ENCODE measurements at places on chromosomes 2 and 18.

GRCh38 chr2:26190369-26190768 lies 17.5 kb downstream of the GAREM2 start:
- DNase-seq = no peak

- DNase-seq = no peak
Observed at GRCh38 chr2:62467475-62468321, 38.3 kb downstream of the TMEM17 start.

DNA sequence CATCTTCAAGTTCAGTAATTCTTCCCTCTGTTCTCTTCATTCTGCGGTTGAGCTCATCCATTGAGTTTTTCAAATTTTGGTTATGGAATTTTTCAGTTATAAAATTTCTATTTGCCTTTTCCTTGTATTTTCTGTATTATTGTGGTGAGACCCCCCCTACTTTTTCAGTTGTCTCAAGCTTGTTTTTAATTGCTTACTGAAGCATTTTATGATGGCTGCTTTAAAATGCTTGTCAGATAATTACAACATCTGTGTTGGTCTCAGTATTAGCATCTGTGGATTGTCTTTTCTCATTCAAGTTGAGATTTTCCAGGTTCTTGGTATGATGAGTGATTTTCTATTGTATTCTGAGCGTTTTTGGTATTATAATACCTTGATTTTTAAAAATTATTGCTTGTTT lies 121.2 kb upstream of the REV1 start:
- DNase-seq = no peak

DNA sequence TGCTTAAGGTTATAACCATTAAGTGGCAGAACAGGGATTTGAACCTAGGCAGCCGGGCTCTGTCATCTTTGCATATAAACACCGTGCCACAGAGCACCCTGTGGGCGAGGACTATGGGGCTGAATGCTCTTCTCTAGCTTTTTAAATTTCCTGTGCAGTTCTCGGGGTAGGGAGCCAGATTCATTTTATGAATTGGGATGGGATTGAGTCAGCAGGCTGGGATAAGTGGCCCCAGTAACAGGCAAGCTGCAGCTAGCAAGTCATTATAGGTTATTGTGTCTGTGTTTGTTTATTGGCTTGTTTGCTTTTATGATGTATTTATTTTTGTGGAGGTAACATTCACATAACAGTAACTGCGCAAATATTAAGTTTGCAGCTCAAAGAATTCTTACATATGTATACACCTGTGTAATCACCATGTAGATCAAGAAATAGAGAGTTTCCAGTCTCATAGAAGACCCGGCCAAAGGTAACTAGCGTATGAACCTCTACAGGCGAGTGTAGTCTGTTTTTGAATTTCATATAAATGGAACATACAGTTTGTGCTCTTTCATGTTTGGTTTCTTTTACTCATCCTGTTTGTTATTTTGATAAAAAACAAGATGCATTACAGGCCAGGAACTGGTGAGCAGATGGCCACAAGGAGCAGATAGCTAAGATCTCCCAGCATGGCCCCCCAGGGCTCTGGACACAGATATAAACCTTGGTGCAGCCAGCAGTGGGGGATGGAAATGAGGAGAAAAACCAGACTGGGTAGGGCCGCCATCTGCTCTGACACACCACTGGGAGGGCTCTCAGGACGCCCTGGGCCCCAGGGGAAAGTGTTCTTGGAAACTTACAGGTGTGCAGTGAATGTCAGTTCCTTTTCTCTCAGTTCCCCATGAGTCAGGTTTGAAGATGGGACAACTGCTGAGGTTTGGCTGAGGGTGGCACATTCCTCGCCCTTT lies 49.2 kb upstream of the GPR155 start:
- DNase-seq = no peak

GRCh38 chr2:26650713-26651469 lies 9.7 kb upstream of the CIB4 start:
- no peak for DNase-seq

DNA sequence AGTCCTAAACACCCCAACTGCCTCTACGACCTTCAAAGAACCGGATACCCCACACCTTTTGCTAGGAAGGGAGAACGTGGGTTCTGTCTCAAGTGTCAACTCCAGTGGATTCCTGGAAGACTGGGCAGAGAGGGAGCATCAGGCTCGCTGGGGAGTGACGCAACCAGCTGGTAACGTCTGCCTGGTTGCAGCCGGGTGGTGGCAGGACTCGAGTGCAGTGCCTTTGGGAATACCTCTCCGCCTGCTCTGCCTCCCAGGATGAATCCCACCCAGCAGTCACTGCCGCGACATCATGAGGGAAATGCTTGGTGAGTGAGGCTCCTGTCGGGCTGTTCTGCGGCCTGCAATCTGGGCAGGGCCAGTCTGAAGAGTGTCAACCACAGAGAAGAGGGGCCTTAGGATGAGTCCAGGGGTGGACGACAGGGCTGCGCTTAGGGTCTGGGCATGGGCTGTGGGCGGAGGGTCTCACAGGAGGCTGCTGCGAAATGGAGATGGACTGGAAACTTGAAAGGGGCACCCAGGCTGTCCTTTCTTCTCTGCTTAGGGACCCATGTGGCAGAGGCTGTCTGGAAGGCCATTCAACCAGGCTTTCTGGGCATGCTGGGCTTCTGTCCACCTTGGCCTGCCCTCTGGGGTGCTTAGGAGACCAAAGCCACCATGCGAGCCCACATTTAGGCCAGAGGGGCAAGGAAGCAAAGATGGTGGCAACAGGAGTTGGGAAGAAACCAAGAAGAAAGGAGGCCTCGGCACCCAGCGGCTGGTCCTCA lies 12.9 kb downstream of the GPR17 start:
- DNase-seq = no peak

GRCh38 chr2:215422676-215423075 lies 13.2 kb downstream of the FN1 start:
- no peak for DNase-seq

DNA sequence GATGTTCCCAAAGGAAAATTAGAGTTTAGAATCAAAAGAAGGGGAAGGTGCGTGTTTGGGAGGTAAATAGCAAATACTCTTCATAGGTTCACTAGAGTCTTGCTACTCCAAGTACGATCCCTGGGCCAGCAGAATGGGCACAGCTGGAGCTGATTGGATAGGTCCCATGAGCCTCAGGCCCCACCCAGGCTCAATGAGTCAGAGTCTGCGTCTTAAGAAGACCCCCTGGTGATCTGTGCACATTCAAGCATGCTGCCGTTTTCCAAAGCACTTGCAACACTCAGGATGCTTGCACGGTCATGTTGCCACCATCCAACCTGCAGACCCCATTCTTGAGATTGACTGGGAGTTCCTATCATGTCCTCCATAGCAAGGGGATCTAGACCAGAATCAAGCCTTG lies 40.5 kb downstream of the ABCG8 start:
- no peak for DNase-seq

DNA sequence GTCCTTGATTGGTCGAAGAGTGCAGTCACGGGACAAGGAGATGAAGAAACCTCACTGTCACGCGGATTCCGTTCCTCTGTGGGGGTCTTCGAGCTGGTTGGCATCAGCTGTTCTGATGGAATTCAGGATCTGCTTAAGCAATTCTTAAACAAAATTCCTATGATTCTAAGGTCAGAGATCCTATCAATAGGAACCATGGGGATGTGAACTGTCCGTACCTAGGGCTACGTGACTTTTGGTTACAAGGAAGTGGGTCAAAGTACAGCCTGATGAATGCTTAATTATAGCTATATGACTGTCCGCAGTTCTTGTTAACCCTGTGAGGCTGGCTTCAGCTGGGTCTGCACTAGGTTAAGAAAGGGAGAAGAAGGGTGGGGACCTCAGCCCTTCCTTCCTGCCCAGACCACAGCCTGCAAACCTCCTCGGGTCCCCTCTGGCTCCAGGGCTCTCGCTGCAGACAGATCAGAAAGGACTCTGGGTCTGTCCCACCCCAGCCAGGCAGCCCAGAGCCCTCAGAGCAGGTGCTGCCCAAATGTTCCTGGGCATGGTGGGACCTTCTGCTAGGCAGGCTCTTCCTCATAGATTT lies 44.2 kb upstream of the TAF1B start:
- DNase-seq = no peak

- DNase-seq = no peak
Observed at GRCh38 chr2:28674062-28674712, 77.4 kb upstream of the PPP1CB start.

- DNase-seq = no peak
Observed at GRCh38 chr2:60882971-60883753, 1.8 kb downstream of the REL start.

- DNase-seq = no peak
Observed at GRCh38 chr2:63440612-63441011, 147.7 kb downstream of the WDPCP start.

GRCh38 chr18:32891130-32891529 lies 118.3 kb upstream of the KLHL14 start:
- no peak for DNase-seq

DNA sequence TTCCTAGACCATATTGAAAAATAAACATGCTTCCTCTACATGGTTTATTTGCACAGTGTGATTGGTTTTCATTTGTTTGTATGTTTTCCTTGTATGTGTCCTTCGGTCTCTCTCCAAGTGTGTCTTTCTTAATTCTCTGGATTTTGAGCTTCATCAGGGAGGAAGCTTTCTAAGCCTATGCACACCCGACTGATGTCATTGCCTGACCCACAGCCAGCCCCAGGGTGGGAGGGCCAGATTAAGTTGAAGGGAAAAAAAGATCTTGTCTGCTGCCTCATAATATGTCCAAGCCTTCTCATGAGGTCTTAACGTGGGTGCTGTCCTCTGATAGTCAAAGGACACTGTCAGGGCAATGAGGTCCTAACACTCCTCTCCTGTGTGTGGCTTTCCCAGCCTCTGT lies 115.2 kb downstream of the MARCHF4 start:
- no peak for DNase-seq

DNA sequence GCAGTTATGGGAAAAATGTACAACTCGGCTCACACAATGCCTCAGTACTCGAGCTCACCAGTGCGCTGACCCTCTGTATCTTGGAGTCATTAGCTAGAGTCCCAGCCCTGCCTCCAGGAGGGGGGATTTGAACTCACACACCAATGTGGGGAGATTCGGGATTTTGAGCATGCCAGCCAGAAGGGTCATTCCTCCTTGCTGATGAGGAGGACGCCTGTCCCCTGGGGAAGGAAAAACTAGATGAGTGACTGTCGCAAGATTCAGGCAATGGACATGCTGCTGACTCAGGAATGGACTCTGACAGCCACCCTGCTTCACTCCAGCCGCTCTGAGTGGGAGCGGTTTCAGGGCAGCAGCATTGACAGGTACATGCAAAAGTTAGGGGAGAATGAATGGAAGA lies 20.6 kb downstream of the FIGN start:
- DNase-seq = no peak

DNA sequence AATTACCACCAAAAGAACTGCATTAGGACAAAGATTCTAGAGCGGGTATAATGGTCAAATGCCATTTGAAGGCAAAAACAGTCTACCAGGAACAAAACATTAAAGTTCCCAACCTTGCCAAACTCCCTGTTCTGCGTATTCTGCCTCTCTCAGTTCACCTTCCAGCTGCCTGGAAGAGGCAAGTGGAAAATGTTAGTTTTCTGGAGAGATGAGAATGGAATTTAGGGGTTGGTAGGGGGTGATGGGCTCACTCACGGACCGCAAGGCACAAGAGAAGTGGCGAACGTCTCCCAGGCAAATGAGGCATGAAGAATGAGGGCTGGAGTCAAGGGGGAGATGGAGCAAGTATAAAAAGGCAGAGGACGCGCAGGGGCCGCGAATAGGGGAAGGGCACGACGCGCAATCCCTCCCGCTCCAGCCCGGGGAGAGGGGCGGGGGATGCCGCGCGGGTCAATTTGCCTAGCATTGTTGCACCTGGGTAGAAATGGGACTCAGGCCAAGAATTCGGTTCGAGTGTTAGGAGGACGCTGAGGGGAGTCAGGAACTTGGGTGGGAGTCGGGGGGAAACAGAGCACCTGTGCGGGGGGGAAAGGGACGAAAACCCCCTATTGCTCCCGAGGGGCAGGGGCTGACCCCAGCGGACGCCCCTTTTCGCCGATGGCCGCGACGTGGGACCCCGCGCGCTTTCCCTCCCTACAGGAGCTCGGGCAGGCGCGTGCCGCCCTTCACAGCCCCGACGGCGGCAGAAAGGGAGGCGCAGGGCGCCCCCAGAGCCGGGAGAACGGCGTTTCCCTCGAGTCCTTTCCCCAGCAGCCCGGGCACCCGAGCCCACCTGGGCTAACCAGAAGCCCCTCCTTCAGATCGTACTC lies 573 bp downstream of the PAIP2B start:
- DNase-seq = peak; percentile 11

DNA sequence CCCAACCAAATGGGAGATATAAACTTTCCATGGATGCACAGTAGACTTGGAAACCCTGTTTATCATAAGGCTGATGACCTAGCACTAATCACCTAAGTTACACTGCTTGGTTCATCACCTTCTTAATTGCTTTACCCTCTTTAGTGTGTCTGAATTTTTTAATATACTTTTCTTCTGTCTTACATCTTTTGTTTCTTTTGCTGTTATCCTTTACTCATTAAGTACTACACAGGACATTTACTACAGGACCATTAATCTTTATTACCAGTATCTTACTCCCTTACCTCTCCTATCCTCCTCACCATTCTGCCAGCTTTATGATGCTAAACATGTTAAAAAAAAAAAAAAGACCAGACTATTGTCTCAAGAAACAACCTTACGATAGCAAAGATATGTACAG lies 333.6 kb downstream of the KIAA1328 start:
- no peak for DNase-seq

GRCh38 chr2:144470334-144470733 lies 49.6 kb downstream of the ZEB2 start:
- no peak for DNase-seq

- no peak for DNase-seq
Observed at GRCh38 chr2:46431481-46432235, 47.7 kb upstream of the TMEM247 start.

GRCh38 chr2:88265352-88266303 lies 95.5 kb downstream of the THNSL2 start:
- DNase-seq = no peak

DNA sequence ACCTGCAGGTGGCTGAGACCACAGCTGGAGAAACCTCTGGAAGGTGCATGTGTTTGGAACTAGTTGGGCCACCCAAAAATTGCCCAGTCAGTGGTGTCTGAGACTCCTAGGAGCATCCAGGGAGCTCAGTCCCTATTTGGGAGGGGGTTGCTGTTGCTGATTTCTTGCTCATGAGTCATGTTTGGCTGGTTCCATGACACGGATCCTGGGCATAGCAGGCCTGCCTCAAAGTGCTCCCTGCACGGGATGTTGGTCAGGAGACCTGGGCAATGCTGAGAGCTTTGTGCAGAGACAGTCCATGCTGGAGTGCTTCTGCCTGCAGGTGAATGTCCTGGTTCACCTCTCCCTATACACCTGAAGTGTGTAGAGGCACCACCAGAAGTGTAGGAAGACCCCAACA lies 194.2 kb downstream of the GLI2 start:
- DNase-seq = no peak

DNA sequence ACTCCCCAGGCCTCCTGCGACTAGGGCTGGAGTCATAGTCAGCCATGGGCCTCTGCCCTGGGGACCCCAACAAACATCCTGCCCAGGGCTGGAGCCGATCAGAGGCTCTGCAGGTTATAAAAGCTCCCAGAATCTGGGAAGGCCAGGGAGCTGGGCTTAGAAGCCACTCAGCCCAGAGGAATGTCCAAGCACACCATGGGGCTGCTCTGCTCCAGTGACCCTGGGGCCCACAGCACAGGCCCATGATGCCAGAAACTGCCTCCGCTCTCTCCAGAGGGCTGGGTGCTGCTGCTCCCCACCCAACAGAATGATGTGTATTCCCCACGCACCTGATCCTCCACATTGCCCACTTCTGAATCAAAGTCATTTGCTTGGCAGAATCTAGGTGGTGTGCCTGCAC lies 88.5 kb downstream of the ARMC9 start:
- no peak for DNase-seq
